ENCODE measurements at places on chromosomes 16 and 17.

DNA sequence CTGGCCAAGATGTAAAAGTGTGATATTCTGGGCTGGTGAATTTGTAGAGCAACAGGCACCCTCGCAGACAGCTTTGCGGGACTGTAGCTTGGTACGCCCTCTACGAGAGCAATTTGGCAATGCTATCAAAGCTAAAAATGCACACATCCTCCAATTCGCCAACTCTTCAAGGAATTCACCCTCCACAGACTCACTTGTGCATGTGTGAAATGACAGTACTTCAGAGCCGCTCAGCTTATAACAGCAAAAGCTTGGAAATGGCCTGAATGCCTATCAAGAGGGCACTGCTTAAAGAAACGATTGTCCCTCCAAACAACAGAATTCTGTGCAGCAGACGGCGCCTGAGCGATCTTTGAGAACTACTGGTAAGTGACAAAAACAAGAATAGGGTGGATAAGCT lies 130.8 kb downstream of the SDK2 start:
- DNase-seq: no peak

DNA sequence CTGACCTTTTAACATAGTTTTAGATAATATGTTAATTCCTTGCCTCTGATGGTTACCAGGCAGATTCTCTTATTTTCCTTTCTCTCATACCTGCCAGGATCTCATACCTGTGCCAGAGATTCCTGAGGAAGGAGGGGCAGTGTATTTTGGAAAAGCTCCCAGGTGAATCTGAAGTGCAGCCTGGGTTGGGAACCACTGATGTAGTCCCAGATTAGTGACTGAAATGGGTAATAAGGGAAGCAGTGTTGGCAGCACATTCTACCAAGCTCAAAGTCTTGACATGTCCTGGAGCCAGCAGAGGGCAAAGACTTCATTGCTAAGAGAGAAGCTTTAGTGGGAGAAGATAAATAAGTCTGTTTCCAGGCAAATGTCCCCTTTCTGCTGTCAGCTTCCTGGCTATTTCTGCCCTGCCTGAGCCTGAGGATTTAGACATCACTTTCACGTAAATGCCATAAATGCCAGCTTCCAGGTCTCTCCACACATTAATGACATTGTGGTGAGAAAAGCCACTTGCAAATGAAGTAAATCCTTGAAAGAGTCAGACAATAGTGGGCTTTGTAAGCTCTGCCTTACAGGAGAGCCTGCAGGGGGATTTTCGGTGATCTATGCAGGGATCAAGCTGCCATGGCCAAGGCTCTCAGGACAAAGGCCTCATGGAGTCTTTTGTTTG lies 40.9 kb upstream of the C16orf78 start:
- no peak for DNase-seq

DNA sequence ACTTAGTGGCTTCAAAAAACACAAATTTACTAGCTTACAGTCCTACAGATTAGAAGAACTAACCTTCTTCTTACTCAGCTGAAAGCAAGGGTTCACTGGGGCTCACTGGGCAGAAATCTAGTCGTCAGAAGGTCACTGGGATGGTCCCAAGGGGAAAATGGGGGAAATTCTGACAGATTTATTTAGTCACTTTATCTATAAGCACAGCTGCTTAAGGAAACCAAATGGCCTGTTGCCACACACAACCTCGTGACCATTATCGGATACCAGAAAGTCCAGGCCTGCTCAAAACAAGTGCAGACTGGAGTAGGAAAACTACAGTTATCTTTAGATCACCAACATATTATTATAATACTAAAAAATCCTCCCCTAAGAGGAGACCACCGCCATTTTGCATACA lies 374.6 kb upstream of the ASIC2 start:
- no peak for DNase-seq

DNA sequence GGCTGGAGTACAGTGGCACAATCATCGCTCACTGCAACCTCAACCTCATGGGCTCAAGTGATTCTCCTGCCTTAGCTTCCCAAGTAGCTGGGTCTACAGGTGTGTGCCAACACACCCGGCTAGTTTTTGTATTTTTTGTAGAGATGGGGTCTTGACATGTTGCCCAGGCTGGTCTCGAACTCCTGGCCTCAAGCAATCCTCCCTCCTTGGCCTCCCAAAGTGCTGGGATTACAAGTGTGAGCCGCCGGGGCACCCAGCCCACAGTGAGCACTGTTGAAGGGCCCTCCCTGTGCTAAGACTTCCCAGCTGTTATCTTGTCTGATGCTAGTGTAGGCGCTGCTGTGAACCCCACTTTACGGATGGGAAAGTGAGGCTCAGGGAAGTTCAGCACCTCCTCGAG lies 8.0 kb downstream of the CASKIN1 start:
- no peak for DNase-seq

DNA sequence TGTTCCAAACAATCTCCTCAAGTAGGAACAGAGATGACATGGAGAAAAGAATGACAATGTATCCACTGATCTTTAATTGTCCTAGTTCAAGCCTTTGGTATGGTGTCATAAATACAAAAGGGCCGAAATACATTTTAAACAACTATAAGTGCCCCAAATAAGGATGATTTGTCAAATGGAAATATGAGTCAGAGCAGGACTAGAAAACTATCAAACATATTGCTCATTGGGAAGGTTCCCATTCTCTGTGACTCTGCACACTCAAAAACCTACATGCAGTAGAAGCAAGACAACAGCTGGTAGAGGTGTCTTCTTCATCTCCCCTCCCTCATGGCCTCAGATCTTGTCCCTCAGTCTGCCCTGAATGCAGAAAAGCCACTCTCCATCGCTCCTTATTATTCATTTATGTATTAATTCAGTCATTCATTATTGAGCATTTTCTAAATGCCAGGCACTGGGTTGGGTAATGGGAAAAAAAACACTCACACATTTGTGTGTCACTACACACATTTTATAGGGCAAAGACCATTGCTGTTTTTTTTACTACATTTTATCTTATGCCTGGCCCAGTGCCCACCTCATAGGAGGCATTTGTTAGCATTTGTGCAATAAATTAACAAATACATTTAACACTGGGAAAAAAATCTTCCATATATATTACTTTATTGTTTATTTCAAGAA lies 10.1 kb downstream of the CA10 start:
- no peak for DNase-seq

GRCh38 chr16:27429330-27429871 lies 27.4 kb downstream of the IL21R start:
- DNase-seq: no peak

DNA sequence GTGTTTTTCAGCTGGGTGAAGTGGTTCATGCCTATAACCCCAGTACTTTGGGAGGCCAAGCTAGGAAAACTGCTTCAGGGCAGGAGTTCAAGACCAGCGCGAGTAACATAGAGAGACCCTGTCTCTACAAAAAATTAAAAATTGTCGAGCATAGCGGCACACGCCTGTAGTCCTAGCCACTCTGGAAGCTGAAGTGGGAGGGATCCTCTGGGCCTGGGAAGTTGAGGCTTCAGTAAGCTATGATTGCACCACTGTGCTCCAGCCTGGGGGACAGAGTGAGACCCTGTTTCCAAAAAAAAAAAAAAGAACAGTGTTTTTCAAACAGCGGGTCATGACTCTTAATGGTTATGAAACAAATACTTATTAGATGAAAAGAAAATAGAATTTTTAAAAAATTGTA lies 2.3 kb upstream of the CYTH1 start:
- DNase-seq: no peak

GRCh38 chr17:41803049-41804020 lies 8.4 kb downstream of the P3H4 start:
- DNase-seq: no peak

DNA sequence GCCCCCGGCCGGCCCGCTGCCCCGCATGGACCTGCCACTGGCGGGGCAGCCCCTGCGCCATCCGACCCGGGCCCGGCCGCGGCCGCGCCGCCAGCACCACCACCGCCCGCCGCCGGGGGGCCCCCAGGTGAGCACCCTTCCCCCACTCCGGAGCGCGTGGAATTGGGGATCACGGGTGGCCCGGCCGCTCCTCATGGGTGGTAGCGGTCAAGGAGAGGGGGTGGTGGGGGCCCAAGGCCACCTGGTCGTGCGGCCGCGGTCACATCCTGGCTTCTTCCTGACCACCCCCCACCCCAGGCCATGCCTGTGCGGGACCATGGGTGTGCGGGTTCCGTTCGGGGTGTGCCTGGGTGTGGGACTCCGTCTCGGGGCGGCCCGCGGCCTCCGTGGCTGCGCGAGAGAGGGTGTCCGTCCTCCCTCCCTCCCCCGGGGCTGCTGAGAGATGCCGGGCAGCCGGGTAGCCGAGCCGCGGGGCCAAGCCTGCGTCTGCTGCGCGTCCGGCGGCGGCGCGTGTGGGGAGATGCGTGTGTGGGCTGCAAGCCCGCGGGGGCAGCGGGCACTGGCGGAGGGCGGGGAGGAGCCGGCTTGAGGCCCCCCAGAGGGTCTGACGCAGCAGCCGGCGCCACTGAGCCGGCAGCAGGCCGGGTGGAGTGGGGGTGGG lies 6.8 kb downstream of the ACD start:
- peak; percentile 28 for DNase-seq

DNA sequence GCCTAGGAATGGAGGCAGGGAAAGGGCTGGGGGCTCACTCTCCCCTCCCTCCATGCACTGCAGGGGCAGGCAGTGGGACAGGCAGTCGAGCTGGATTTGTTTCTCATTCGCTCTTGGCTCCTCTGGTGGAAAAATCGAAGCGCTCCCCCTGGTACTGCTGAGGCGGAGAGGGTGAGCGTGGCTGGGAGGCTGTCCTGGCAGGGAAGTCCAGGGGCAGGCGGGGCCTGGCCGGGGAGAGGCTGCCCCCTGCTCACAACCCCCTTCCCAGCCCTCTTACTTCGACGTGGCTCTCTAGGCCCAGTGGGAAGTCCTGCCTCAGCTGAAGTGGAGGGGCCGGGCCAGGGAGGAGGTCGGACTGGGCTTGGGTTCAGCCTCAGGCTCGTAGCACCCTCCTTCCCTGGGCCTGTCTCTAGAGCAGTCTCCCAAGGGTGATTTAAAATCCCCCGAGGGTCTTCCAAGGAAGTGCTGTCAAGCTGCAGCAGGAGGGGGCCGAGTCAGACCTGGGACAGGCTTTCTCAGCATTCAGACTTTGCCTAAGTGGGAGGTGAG lies 16.5 kb upstream of the TMEM92 start:
- DNase-seq: no peak
